Left lobe of liver (tissue), 2 donors: ENCODE measurements at places on chromosomes 7 and 10. TPM values are rescaled to one million over a fixed set of nuclear protein-coding genes. Genes with fewer than 3 reads are reported as not detected.

FRMPD2 gene
- not detected for total RNA-seq

DNA sequence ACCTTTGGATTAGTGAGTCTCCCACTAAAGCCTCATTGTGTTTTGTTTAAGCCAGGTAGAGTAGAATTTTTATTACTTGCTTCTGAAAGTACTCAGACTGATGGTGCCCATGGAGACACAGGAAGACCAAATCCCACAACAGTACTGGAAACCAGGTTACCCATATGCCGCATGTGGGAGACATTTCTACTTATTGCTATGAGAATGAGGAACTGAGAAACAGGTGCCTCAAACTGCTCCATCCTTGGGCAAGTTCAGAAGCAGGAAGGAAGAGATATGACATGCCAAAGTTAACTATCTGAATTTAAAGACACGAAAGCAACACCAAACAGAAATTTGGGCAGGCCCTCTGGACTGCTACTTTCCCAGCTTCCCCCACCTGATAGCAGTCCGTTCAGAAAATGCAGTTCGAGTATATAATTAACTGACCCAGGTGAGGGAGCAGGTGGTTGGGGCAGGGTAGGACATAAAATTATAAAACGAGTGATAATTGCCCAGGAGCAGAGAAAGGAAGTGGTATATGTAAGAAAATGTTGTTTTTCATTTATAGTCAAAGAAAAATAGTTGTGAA is 382.3 kb upstream of the MTPN start:
- no peak for DNase-seq

GRCh38 chr10:100490531-100490930 is 27.7 kb downstream of the WNT8B start:
- no peak for DNase-seq

DNA sequence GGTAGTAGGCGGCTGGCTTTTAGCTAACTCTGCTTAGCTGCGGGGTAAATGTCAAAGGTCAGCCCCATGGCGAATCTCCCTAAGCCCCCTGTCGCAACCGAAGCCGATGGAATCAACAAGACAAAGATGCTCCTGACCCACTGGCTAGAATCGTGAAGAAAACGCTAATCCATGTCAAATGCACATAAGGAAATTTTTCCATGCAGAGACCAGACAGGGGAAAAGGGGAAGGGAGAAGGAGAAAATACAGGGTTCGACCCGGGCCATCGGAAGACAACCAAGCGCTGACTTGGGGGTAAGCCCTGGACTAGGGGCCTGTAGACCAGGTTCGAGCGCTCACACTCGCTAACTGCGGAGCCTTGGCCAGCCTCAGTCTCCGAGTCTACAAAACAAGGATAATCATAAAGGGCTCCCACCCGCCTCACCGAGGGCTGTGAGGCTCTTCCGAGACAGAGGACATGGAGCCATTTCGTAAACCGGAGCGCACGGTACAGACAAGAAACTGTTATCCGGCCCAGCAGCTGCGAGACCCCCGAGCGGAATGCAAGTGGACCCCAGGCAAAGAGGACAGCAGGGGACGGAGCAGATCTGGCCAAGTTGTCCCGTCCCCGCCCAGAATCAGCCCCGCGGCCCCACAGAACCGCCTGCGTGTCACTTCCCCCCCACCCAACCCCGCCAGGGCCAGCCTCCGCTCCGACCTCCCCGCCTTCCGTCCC is 507 bp downstream of the SAR1A start:
- DNase-seq = no peak

DNA sequence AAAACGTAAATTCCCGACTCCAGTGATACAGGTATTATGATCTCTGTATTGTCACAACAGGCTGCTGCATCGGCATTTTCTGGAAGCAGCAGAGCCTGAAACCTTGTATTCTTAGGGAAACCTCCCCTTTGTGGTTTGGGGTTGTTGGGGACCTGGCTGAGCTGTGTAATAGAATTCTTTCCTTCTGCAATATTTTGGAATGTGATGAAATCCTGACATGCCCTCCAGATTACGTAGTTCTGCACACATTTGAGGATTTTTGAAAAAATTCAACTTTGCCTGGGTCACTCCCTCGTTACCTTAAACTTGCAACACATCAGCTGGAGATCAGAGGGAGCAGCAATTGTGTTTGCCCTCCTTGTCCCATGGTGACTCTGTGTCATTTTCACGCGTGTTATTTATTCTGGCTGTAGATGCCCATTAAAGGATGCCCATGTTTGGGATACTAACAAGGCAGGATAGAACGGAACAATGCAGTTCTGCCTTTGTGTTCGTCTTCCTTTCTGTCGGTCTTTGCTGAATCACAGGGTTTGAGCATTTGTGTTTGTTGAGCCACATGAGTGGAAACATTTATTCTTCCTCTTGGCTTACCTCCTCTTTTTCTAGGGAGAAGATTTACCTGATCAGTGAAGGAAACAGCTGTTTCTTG is 181.7 kb downstream of the TCF7L2 start:
- peak; percentile 63 for DNase-seq

DNA sequence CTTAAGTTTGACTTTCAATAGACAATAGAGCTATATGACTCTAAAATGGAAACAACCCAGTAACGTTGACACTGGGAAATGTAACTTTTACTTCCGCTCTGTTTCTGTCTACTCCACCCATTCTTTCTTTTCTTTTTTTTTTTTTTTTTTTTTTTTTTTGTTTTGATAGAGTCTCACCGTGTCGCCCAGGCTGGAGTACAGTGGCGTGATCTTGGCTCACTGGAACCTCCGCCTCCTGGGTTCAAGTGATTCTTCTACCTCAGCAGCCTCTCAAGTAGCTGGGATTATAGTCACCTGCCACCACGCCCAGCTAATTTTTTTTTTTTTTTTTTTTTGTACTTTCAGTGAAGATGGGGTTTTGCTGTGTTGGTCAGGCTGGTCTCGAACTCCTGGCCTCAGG is 13.9 kb downstream of the PRSS2 start:
- DNase-seq = no peak
